ENCODE measurements at places on chromosomes 6 and 20.

DNA sequence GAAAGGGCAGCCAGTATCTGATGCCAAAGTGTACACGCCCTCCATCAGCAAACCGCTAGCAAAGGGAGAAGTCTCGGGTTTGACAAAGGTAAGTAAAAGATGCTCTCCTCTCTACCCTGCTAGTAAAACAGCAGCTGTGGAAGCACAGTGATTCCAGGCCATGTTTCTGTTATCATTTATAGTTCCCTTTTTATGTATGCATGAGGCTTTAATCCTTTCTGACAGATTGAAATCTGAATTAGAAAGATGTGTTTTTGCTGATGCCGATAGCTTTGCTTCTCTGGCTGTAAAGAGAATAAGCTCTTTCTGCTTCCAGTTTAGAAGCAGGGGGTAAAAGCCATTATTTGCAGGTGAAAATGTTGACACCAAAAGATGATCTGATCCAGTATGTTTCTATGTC lies 392.4 kb upstream of the SOX4 start:
- no peak for DNase-seq

- no peak for DNase-seq
Measured at GRCh38 chr20:19531446-19531845, 226.6 kb upstream of the RIN2 start.

DNA sequence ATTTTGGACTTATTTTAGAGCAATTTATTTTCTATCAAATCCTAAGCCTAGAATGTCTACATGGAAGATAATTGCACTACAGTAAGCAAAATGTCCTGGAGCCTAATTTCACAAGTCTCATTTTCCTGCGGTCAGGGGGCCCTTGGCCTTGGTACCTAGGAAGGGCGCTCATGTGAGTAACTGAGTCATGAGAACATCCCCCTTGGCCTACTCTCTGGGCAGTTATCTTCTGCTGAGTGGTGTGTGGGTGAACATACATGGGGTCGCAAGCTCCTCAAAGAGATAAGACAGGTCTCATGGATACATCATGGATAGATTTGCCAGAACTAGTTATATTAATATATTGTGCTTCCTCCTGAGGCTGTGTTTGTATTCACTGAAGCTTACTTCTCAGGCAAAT lies 211.2 kb upstream of the MARCKS start:
- DNase-seq = no peak

GRCh38 chr20:53844259-53844658 lies 226.1 kb downstream of the BCAS1 start:
- no peak for DNase-seq

DNA sequence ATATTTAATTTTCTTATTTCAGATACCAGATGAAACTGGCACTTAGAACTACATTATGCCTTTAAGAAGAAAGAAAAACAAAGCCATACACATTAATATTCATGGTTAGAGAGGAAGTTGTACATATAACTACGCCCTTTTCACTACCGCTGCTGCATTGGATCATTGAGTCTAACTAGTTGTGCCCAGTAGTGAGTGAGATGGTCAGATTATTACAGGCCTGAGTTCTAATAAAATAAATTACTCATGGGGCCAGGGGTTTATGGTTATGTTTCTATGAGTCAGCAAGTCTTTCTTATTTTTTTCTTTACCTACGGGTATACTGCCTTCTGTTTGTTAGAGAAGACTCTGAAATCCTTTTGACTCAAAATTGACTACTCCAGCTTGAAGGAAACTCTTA lies 11.5 kb downstream of the RIOK1 start:
- no peak for DNase-seq

DNA sequence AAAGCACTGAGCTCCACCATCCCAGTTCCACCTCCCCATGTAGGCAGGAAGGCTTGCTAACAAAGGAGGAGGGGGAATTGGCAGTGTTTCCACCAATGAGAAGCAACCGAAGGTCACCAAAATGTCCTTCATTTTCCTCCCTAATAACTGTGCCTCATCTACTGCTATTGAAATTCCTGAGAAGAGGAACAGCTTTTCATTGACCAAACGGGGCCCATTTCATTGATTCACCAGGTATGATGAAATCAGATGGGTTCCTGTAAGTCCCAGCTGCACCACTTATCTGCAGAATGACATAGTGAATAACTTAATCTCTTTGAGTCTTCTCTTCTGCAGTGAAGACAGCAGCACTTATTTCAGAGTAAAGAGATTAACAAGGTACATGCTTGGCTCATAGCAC lies 17.3 kb downstream of the TREM1 start:
- no peak for DNase-seq

GRCh38 chr20:22652681-22653588 lies 68.6 kb upstream of the FOXA2 start:
- DNase-seq = no peak

Measured in activated CD4-positive, alpha-beta T cell treated with anti-CD3 and anti-CD28 coated beads, Interleukin-2, amount 50 U/mL, for 24 hours (primary cell).